ENCODE measurements at places on chromosomes 6 and 20.

DNA sequence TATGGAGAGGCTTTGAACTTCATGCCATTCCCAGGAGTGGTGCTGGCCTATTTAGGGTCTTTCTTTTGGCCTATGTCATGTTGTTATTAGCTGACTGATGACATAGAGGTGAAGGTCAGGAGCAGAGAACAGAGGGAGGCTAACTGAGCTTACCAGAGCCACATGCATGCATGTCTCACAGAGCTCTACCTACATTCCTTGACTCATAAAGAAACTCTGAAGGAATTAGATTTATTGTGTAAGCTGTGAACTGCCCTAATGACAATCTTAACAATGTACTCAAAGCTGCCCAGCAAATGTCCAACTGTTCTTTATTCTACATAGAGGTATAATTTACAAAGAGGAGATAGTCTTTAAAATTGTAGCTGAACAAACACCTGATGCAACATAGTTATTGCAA, 192.7 kb upstream of the CNR1 start:
- no peak for ATAC-seq

- ATAC-seq: peak; percentile 90
Measured at GRCh38 chr20:237929-238328, 10.9 kb downstream of the DEFB129 start.

GRCh38 chr6:21317642-21318041, 275.9 kb upstream of the SOX4 start:
- no peak for ATAC-seq

DNA sequence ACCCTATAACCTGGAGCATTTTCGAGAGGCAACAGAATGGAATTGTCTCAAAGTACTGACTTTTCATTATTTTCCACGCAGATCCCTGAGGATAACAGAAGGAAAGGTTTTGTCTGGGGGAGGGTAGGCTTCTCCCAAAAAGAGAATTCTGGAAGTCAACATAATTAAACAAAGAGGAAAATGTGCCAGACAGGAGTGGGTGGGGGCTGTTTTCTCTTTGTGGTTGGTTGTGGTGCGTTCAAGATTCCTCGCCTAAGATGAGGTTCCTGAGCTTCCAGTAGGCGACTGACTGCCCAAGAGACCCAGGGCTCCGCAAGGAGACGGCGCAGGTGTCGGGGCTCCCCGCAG, 70.4 kb downstream of the SOX4 start:
- ATAC-seq: no peak
